Panc1 (cell line): ENCODE measurements at places on chromosomes 11 and 22.

DNA sequence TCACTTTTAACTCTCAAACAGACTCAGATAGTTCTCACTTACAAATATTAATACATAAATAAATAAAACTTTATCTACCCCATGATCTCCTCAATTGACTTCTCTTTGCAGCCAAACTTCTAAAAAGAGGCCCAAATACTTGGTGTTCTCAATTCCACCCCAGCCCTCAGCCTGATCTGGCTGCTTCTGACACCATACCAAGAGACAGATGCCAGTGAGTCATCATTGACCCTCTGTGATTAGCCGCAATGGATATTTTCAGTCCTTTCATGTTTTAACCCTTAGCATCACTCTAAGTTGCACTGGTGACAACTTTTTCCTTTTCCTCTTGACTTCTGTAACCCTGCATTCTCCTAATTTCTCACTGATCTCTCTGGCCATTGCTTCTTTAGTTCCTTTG is 184.1 kb upstream of the ARHGAP20 start:
- no peak for DNase-seq

- no peak for DNase-seq
These were observed 85.8 kb upstream of the FGF3 start for GRCh38 chr11:69904974-69905535.

- no peak for DNase-seq
These were observed 468.9 kb downstream of the LUZP2 start for GRCh38 chr11:24965748-24966147.

- no peak for DNase-seq
These were observed 4.8 kb upstream of the FDX1 start for GRCh38 chr11:110424775-110425444.

- no peak for DNase-seq
These were observed 13.4 kb downstream of the OR51B4 start for GRCh38 chr11:5288108-5288905.

DNA sequence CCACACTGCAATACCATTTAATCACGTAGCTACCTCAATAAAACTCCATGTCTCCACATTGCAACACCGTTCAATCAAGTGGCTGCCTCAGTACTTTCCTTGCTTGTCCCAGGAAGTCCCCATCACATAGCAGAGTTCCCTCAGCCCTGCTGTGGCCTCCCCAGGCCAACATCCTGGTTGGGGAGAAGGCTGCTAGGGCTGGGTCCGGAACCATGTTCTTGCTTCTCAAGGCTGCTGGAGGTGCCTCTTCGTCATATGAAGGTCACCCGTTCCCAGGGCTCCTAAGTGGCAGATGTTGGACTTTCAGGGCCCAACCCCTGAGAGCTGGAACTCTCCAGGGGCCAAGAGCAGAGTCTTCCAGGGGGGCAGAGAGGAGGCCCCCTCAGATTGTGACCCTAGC is 3.3 kb downstream of the ART5 start:
- no peak for DNase-seq

DNA sequence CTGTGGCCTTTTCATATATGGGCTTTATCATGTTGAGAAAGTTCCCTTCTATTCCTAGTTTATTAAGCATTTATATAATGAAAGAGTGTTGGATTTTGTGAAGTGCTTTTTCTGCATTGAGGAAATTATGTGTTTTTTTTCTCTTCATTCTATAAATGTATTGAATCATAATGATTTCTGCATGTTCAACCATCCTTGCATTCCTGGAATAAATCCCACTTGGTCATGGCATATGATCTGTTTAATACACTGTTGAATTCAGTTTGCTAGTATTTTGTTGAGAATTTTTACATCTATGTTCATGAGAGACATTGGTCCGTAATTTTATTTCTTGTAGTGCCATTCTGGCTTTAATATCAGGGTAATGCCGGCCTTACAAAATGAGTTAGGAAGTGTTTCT is 25.8 kb downstream of the PIM3 start:
- no peak for DNase-seq

- no peak for DNase-seq
These were observed 39.6 kb upstream of the AMOTL1 start for GRCh38 chr11:94728541-94728940.

- DNase-seq: no peak
These were observed 21.8 kb downstream of the RNF169 start for GRCh38 chr11:74770456-74770855.

DNA sequence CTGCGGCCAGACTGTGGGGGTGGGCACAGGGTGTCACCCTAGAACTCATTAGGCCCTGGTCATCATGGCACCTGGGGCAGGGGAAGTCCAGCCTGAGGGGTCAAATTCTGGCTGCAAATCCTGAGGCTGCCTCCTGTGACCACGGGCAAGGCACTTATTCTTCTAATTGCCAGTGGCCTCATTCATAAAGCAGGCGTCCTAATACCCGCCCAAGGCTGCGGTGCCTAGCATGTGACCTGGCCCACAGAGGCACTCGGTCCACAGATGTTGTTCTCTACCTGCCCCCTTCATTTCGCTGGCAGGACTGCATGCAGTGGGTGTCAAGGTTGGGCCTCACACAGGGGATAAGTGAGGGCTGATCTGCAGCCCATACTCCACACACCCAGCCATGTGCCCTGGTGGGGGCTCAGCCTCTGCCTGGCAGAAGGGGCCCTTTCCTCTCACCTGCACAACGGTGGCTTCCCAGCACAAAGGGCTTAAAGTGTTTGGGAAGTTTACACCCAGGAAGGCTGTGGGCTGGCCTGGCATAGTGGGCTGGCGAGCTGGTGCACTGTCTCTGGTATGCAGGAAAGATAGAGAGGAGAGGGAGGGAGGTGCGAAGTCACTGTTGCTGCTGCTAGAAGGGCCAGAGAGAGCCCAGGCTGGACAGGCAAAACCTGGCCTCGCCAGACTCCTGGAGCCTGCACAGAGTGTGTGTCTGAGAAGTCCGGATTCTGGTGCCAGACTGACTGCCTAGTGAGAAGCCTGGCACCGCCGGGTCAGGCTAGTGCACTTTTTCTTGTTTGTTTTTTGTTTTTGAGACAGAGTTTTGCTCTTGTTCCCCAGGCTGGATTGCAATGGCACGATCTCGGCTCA is 3.2 kb downstream of the MPST start:
- DNase-seq: no peak

GRCh38 chr11:70454197-70454767 is 56.0 kb downstream of the CTTN start:
- no peak for DNase-seq

DNA sequence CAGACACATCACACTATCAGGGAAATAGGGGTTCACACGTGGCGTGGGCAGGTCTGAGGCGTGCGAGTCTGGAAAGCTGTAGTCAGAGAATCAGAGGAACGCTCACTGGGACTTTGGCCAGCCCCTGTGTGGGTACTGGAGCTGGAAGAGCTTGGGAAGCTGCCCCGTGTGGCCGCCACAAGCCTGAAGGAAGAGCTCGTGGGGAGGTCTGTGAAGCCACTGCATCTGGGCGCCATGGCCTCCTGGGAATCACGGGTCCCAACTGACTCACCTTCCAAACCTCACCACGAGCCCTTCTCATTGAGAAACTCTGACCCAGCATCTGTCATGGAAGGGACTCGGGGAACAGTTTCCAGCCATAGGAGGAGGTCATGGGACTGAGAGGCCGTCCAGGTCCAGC is 5.9 kb upstream of the MRGPRF start:
- DNase-seq: no peak

- no peak for DNase-seq
These were observed 556.5 kb upstream of the LARGE1 start for GRCh38 chr22:34476762-34477161.

GRCh38 chr22:35410663-35411034 is 10.7 kb downstream of the MCM5 start:
- no peak for DNase-seq

GRCh38 chr11:2156416-2157182 is 4.4 kb downstream of the INS start:
- DNase-seq: peak; percentile 39

- DNase-seq: no peak
These were observed 63.7 kb downstream of the PACSIN2 start for GRCh38 chr22:42951093-42951710.

- no peak for DNase-seq
These were observed 9.7 kb downstream of the SMARCB1 start for GRCh38 chr22:23796461-23796860.

- DNase-seq: no peak
These were observed 157.6 kb downstream of the BLID start for GRCh38 chr11:121958323-121958970.

GRCh38 chr11:31651208-31651607 is 141.6 kb downstream of the ELP4 start:
- no peak for DNase-seq

DNA sequence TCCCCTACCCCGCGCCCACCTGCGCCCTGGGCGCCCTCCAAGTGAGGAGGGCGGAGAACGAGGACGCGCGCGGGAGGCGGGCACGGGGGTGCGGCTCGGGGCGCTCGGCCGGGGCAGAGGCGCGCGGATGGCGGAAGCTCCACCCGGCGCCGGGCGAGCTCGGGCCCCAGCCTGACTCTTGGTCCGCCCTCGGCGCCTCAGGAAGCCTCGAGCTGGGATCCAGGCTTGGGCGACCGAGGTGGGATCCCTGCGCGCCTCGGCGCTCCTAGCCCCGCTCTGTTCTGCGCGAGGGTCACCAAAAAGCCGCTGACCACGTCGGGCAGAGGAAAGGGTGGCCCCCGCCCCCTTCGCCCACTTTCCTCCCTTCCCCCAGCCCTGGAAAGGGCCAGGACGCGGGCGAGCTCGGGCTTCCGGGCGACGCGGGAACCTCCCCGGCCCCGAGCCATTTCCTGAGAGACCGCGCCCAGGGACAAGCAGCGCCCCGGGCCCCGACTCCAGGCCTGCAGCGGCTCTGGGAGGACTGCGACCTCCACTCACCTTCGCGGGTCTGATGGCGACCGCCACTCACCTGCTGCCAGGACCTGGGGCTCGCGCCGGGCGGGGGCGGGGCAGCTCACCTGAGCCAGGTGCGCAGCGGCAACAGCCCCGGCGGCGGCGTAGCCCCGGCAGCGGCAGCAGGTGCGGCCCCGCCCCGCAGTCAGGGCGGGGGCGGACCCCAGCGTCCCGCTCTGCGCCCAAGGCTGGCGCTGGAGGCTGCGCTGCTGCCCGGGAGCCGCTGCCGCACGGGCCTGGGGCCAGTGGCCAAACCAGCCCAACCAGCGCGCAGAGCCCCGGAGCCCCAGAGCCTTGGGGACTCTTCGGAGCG is 2.2 kb upstream of the SIGIRR start:
- DNase-seq: no peak

- DNase-seq: no peak
These were observed 208.6 kb downstream of the LUZP2 start for GRCh38 chr11:24705474-24705873.

DNA sequence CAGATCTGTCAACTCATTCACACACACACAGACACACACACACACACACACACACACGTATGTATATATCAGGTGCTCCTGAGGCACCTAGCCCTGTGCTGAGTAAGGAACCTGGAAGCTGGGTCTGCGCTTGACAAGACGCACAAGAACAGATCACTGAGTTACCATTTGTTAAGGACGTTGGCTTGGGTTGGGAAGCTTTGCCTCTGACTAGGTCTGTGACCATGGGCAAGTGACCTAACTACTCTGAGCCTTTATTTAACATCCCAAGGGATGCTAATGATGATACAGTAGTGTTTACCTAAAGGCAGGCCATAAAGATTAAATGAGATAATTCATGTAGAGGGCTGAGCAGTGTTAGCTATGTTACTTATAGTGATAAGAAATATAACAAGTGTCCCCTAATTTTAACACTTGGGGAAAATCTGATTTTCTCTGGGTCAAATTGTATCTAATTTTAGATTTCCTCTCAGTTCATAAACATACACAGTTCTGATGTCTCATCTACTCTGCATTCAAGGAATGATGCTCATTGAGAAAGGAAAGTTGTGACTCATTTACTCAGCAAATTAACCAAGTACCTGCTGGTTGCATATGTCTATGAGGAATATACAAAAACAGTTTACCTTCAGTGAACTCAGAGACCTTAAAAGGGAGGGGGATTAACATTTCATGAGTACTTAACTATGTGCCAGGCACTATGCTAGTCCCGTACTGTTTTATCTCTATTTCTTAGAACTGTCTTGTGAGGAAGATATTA is 13.6 kb downstream of the RNF185 start:
- DNase-seq: peak; percentile 80

GRCh38 chr22:33896575-33897447 is 23.5 kb downstream of the LARGE1 start:
- DNase-seq: no peak

- DNase-seq: no peak
These were observed 56.3 kb downstream of the VSIG10L2 start for GRCh38 chr11:126002181-126002580.

DNA sequence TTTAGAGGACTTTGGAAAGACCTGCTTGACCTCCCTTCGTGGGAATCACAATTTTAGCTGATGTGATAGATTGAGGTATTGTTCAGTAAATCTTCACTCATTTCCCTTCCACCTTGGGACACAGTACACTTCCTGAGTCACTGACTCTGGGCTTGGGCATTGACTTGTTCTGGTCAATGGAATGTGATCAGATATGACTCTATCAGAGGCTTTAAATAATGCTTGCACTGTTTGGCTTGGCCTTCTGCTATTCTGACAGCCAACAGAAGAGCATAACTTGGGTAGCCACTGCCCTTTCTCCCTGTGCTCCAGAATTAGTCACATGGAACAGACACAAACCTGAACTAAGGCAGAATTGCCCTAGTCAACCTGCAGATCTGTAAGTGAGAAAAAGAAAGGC is 12.5 kb downstream of the PRR5L start:
- DNase-seq: no peak

DNA sequence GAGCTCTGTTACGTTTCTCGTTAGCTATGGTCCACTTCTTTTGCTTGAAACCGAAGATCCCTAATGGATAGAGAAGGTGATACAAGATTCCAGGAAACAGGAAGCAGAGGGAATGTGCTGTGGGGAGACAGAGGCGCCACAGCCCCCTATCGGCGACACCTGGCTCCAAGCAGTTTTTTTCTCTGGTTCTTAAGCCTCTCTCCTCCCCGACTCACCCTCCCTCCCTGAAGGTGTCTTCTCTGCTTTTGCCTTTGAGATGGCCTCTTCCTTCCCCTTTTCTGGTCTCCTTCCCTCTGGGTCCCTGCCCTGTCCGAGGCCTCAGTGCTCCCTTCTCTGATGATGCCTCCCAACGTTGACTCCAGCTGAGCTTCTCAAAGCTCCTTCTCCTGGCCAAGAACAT is 14.2 kb upstream of the APOBEC3A start:
- no peak for DNase-seq

DNA sequence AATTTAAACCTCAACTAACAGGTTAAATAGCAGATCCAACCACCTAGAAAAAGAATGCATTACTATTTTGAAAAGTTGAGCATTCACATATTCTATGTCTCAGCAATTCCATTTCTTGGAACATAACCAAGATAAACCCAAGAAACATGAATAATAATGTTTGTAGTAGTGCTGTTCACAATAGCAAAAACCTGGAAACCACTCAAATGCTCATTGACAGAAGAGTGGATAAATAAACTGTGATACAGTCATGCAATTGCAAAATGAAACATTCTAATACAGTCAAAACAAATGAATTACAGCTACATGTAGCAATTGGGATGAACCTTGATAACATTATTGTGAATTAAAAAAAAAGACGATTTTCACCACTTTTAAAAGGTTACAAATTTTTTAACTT is 162.8 kb upstream of the TMEM45B start:
- no peak for DNase-seq

- no peak for DNase-seq
These were observed 13.1 kb downstream of the MPPED1 start for GRCh38 chr22:43424666-43425630.
